NCI-H1930 (cell line): ENCODE measurements at places on chromosomes 1 and 21.

DNA sequence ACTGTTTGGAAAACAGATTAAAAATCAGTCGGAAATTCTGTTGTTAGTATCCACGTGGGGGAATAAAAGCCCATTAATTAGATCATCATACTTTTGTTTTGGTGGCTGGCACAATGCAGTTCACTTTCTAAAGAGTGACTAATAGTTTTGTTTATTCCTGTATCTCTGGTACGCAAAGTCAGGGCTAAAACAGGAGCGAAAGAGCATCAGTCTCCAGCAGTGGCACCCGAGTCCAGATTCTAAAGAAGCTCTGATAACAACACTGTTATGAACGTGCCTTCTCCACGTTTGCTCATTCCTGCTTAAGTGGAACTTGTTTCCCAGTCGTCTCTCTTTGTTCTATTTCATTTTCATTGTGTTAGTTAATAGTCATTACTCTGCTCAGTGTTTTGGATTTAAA is 69.6 kb downstream of the HSPA13 start:
- DNase-seq = no peak

DNA sequence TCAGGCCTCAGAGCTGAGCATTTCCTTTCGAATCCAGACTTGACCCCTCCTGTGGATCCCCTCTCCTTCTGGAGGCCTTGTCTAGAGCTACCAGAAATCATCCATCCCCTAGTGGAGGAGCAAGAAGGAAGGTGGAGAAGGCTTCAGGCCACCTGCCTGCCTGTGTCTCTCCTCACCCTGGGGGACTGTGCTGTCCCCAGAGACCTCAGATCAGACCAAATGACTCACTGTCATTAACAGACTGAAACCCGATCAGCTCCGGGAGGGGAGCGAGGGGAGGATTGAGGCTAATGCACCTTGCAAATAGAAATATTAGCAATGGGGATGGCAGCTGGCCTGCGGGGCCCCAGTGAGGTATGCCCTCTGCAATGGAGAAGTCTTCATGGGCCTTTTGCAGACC is 2.1 kb downstream of the MYBPH start:
- DNase-seq = no peak

DNA sequence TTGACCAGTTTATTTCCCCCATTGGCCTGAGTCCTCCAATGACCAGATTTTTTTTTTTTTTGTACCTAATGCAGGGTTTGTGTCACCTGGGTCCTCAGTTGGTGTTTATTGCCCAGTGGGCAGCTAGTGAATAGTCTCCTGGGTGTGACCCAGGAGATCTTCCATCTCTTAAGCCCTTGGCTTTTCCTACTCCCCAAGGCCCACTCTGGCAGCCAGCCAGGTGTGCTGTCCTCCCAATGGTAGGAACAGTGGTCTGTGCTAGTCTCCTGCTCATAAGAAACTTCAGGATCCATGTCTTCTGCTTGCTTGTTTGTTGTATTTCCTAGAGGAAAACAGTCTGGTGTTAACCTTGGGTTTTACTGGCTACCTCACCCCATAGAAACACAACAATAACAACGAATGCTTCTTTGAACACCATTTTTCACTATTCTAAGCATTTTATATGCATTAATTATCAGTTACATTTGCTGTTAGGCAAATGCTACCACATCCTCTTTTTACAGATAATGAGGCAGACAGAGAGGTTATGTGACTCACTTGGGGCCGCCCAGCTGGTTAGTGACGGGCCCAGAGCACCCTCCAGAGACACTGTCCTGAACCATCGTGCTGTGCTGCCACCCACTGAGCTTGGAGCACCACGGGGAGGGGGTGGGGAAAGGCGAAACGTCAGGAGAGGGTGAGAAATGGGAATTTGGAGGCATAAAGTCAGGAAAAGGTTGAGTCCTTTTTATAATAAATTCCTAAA is 107.5 kb downstream of the HIVEP3 start:
- no peak for DNase-seq

GRCh38 chr21:28522014-28522799 is 470.5 kb downstream of the LTN1 start:
- peak; percentile 20 for DNase-seq

DNA sequence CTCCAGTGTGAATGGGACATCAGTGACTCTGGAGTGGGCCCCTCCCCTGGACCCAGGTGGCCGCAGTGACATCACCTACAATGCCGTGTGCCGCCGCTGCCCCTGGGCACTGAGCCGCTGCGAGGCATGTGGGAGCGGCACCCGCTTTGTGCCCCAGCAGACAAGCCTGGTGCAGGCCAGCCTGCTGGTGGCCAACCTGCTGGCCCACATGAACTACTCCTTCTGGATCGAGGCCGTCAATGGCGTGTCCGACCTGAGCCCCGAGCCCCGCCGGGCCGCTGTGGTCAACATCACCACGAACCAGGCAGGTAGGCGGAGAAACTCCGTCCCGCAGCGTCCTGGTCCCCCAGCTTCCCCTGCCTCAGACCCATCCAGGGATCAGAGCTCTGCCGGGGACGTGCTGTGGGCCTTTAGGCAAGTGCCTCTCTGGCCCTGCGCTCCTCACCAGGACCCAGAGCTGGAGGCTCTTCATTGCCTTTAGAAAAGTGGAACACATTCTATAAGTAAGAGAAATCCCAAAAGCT is 25.7 kb downstream of the EPHA8 start:
- no peak for DNase-seq

DNA sequence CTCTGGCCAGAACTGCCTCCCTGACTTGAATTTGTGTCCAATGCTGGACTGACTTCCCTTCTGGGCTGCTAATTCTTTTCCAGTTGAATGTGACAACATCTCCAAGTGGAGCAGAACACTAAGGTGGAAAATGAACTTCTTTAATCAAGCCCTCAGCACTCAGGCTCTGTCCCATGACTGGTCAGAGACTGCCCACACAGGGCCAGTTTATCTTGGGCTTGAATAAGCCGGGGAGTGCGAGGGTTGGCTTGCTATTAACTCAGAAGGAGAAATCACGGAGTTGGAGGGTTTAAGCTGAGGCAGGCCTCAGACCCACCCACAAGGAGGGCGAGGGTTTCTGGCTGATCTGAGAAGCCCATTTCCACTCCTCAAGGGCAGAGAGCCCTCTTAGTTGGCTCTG is 12.4 kb downstream of the KCNA10 start:
- no peak for DNase-seq

GRCh38 chr1:159941591-159942560 is 3.5 kb downstream of the IGSF9 start:
- no peak for DNase-seq

DNA sequence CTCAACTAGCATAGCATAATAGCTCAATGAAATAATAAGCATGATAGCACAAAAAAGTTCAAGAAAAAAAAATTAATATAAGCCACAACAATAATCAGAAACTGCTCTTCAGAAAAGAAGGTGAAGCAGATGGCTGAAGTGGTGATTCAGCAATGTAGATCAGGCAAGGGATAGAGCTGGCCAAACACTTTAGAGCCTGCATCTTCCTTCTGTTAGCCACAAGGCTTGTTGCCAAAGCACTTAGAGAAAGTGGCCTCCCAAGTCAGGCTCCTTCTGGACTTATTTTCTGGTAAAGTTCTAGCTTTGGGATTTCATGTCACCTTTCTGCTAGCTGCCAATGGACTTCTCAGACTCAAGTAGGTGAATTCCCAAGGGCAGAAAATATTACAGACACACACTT is 60.3 kb upstream of the C1orf87 start:
- DNase-seq = no peak

- DNase-seq = no peak
Measured at GRCh38 chr1:161972828-161973227, 50.8 kb downstream of the OLFML2B start.

GRCh38 chr21:37564341-37564923 is 197.9 kb downstream of the DYRK1A start:
- peak; percentile 14 for DNase-seq

DNA sequence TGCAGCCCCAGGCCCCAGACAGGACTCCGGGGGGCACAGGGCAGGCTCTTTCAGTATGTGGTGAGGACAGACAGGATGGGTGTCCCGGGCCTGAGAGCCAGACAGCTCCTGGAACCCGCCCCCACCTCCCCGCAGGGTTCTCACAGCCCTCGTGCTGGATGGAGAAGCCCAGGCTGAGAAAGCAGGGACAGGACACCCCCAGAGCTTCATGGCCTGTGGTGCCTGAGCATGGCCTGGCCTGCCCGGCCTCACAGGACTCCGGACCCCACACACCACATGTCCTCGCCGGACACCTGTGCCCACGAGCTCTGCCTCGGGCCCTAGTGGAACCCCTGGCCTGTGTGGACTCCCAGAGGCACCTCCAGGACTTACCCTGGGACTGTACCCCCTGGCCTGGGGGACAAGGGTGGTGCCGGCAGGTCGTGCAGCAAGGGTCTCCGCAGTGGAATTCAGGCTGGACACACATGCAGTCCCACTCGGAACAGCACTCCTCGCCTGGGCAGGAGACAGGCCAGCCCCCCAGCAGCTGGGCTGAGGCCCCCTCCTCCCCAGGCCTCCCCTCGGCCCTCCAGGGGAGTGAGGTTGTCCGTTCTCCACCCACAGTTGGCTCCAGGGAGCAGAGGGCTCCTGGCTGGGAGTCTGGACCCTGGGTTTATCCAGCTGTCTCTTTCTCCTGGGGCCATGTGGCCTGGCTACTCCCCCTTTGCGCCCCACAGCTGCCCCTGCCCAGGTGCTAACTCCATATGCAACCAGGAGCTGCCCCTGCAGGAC is 1.2 kb downstream of the TNFRSF18 start:
- DNase-seq = no peak

GRCh38 chr1:91757763-91758460 is 128.0 kb downstream of the TGFBR3 start:
- DNase-seq = no peak

DNA sequence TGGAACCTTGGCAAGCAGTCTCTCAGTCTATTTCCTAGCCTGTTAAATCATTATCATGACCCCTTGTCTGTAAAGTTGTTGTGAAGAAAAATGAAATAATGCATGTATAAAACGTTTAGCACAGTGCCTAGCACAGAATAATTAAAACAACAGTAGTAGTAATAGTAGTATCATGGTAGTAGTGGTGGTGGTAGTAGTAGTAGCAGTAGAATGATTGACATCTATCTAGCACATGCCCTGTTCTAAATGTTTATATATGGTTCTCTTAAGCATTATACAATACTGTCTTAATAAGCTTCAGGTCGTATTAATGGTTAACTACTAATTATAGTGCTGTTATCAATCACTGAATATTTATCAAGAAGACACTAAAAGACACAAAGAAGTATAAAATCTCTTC is 46.7 kb downstream of the GPR3 start:
- no peak for DNase-seq

DNA sequence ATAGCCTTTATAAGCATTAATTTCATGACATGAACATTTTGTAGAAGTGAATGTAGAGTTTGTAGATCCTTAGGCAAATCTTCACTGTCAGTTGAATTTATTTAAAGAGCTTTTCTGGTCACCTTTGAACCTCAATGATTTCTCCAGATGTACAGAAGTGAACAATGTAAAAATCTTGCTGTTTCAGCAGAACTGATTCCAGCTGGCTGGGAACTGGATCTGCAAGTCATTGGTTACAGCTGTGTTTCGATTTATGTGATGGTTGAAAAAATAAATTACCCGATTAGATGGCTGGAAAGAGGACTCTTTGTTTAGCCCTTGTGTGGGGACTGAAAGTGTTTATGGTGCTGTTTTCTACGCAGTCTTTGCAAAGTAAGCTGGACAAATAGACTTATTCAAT is 849.8 kb downstream of the USP25 start:
- DNase-seq = no peak

DNA sequence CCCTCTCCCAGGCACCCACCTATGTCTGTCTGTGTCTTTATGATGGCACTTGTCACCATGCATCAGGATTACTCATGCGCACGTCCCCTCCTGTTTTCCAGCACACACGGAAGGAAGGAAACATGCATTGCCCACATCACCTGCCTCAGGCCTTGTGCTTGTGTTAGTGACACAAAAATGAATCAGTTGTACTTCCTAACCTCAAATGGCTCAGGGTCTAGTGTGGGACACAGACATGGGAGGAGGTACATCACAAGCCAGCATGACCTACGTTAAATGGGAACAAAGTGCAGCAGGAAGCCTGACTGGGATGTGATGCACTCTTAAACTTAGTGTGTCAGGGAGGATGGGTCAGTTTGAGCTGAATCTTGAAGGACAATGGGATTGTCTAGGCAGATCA is 126.7 kb downstream of the TRABD2B start:
- DNase-seq = no peak

GRCh38 chr21:44965251-44966022 is 25.6 kb downstream of the SLX9 start:
- DNase-seq = no peak

DNA sequence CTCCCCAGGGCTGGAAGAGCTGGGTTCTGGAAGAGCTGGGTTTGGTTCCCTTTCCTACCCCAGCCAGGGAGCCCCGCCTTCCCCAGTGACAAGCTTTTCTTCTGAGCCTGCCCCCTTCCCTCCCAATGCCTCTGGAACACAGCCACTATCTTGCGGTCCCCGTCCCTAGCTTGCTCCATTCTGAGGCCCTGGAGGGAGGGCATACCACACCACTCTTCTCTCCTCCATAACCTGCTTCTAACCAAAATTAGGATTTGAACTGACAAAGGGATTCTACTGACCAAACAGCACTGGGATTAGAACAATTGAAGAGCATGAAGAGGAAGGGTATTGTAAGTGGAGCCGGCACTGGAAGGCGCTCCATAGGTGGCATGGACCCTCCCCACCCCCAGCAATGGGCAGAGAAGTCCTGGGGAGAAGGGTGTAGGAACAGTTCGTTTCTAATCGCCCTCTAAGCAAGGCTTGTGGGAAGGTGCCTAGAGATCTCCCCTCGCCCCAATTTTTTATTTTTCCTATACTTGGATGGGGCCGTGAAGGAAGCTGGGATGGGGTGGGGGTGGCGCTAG is 690 bp downstream of the C1orf216 start:
- no peak for DNase-seq

DNA sequence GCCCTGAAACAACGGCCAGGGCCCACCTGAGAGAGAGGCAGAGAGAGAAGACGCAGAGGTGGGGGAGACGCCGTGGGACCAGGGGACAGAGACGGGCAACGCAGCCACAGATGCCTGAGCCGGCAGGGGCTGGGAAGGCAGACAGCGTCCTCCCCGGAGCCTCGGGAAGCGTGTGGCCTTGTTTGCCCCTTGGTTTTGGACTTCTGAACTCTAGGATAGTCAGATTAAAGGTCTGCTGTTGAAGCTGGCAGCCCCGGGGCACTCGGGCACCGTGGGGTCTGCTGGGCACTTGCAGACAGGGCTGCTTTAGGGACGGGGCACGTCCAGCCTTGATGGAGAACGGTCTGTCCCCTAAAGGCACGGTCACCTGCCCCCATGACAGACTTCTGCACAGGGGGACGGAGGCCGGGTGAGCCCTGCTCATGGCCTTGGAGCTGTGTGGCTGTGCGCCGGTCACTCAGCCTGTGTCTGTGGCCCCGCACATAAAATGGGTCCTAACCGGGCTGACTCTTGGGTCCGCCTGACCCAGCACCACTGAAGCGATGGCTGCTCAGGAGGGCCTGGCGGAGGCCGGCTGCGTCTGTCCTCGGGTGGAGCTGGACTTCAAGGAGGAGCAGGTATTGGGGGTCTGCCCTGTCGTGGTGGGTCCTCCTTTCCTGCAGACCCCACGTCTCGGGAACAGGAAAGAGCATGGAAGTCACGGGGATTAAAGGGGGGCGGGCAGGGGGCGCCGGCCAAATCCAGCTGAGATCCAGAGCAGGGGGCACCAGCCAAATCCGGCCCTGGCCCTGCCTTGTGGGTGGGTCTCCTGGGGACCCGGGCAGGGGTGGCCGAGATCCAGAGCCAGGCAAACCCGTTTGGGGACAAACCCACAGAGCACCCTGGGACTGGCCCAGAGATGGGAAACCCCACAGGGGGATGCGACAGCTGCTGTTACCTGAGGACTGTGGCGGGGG is 9.6 kb upstream of the RNF223 start:
- no peak for DNase-seq

- peak; percentile 33 for DNase-seq
Measured at GRCh38 chr21:36976882-36977651, 10.6 kb upstream of the HLCS start.
